NCI-H2081 treated with DMSO at 0.1 percent for 48 hours (cell line): ENCODE measurements at places on chromosomes 4 and X.

- no peak for DNase-seq
These were observed 7.4 kb upstream of the ERAS start for GRCh38 chrX:48818866-48819265.

DNA sequence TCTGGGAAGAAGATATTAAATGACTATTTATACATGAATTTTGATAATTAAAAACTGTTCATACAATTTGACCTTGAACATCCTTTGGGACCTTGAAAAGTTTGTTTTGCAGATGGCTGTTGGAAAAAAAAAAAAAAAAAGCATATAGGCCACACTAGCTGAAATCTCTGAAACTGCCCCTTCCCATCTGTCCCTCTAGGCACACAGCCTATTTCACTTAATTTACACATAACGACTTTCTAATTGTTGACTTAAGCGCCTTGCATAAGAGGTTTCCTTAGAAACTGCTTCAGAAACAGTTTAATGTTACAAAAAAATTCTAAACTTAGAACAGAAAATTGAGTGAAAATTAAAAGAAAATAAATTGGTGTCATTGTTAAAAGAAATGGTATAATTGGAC lies 131.0 kb downstream of the COX18 start:
- DNase-seq, result peak; percentile 58

DNA sequence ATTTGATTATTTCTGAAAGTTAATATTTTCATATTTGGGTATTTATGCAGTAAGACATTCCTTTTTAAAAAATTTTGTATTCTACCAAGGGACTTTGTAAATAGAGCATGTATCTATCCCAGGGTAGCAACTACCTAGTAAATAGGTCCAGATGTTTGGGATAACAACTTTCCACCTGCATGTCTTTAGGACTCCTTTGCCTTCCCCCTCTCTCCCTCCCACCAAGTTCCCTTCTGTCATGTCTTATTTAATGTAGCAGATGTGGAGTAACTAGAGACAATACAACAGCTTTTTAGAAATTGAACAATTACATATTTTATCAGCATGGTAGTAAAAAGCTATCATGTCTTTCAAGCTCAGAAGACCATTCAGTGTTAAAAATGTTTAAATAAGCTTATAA lies 821.0 kb downstream of the C4orf33 start:
- DNase-seq, result no peak

DNA sequence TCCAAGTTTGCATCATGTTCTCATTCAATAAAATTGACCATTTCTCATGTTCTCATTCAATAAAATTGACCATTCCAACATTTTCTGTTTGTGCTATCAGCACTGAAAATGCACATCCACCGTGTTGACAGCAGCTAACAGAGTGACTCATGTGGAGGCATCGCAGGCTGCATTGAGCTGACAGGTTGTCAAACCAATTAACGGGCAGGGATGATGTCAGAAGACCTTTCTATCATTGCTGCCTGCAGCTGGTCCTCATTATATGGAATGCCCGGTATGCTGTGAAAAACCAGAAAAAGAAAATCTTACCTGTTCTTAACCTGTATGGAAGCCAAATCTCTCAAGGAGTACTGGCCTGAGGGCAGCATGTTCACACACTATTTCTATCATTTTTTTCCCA lies 202.0 kb downstream of the SMIM20 start:
- no peak for DNase-seq

DNA sequence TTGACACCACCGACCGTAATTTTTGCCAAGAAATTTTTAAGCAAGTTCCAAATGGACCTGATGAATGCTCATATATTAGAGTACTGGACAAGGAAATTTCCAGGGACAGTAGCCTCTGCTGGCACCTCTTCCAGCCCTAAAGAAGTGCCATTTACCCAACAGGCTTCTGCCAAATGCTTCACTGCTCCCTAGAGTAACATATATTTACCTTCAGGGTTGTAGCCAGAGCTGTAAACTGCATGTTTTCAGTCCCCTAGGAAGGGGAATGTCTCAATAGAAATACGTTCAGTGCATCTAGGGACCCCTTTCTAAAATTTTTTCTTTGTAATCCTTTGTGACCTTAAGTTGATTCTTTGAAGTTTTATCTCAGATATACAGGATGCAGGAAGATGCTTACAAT lies 143.1 kb upstream of the SMAD1 start:
- DNase-seq, result no peak

DNA sequence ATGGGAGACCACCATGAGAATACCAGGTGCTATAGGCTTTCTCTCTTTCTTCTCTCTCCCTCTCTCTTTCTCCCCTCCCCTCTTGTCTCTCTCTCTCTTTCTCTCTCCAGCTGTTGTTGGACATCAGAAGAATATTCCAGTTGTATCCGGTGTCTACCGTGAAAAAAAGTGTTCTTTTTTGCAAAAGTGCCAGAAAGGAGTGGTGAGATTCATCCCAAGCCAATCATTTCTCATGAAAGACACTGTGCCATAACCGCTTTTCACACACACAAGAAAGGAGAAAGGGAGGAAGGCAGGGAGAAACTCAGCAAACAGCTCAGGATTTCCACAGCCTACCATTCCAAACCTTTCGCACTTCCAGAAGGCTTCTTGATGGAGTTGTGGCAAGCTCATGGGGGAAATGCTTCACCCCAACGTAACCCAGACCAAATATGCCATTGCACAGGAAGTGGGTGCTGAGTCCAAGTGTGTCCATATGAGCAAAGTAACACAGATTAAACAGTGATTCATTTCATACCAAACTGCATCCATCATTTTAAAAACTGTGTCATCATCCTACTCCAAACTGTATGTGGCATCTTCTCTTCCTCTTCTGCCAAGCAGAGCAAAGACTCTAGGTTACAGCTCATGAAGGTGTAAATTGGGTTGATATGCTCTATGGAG lies 224.0 kb downstream of the APBB2 start:
- no peak for DNase-seq

DNA sequence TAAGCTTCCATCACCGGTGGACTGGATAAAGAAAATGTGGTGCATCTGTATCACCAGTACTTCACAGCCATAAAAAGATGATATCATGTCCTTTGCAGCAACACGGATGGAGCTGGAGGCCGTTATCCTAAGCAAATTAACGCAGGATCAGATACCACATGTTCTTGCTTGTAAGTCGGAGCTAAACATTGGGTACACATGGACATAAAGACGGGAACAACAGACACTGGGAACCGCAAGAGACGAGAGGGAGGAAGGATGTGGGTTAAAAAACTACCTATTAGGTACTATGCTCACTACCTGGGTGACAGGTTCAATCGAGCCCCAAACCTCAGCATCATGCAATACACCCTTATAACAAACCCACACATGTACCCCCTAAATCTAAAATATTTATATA lies 16.3 kb upstream of the IDS start:
- DNase-seq, result no peak
